ENCODE measurements at places on chromosomes 5 and 9.

DNA sequence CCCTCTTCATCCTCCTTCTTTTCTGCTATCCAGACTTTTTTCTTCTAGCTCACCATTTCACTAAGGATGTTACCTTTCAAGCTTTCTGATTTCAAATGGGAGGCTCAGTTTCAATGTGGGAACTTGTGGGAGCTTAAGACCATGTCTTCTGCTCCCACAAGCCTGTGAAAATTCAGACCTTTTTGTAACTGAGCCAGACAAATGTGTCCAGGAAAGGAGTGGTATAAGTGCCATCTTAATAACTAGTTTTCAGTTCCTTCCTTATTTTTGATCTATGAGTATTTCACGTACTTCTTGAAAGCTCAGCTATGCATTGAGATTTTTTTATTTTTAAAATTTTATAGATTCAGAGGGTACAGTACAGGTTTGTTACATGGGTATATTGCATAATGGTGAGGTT, 4.6 kb upstream of the ERCC6L2 start:
- no peak for DNase-seq

DNA sequence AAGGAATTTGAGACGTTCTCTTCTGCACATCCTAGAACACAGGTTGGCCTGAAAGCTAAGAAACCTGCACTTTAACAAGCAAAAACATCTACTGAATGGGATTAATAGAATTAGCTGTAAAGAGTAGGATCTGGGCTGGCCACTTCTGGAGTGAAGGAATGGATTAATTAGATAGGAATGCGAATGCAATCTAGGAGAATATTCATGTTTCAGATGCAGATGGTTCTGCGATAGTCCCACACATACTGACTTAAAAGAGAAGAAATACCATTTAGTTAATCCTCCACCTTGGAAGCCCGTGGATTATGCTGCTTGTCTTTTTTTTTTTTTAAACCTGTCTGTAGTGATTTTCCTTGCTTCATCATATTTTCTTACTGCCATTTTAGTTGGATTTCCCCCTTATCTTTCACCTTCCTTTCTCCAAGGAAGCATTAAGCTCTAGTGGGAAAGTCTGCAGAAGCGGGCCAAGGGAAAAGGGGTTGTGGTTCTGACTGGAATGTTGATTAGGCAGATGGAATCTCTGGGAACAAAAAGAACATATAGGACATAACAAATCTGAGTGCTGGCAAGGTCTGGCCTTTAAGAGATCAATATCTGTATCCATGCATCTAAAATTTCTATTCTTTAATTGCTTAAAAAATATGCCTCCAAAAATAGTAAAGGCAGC, 152.4 kb downstream of the ALDH1A1 start:
- DNase-seq, result no peak

DNA sequence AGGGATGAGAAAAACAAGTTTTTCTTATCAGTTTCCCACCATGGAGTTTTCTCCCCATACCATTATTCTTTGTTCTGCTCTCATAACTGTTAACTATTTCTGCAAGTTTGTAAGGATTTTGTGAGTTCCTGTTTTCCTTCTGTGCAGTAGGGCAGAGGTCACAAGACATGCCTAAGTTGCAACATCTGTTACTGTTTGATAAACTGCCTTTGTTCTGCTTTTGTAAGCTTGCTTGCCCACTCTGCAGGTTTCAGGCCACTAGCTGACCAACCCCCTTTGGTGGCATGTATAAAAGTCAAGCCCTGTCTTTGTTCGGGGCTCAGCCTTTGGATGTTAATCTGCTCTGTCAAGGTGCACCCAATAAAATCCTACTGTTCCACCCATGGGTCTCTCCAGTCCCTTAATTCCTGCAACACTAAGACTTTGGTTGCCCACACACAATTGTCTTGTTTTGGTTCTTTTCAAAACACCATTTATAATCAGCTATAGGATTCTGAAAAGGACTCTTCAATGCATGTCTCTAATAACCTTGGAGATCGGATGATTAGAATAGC, 545.4 kb downstream of the CDH9 start:
- DNase-seq, result no peak

GRCh38 chr5:153551537-153552079, 61.1 kb downstream of the GRIA1 start:
- DNase-seq, result no peak

DNA sequence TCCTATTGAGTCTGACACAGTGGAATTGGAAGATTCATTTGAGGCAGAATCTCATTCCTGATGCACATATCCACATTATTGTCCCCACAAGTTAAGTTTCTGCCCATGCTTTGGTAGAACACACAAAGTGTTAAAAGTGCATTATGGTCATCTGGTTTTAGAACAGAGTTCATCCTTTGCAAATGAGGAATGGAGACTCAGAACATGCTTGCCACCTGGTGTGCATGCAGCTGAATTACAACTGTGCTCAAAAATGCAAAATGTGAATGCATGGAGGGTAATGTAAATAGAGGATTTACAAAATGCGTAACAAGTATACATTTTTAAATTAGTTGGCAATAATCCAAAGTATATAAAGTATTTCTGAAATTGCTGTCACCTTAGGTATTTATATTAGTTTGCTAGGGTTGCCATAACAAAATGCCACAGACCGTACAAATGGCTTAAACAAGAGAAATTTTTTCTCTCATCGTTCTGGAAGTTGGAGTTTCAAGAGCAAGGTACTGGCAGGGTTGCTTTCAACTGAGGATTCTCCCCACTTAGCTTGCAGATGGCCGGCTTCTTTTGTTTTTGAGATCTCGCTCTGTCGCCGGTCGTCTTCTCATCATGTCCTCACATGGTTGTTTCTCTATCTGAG, 671.1 kb downstream of the TAF11L14 start:
- DNase-seq, result no peak

DNA sequence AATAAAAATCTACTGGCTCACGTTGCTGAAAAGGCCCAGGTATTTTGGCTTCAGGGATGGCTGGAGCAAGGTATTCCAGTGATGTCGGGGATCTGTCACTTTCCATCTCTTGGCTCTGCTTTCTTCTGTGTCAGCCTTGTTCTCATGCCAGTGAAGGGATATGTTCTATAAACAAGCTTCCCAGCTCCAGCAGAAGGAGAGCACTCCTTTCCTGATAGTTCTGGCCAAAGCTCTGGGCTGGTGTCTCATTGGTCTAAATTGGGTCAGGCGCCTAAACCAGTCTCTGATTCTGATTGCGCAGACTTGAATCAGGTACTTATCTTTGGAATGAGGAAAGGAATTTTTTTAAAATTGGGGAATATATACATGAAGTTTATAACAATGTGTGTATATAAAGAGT, 5.1 kb downstream of the SNX30 start:
- no peak for DNase-seq

DNA sequence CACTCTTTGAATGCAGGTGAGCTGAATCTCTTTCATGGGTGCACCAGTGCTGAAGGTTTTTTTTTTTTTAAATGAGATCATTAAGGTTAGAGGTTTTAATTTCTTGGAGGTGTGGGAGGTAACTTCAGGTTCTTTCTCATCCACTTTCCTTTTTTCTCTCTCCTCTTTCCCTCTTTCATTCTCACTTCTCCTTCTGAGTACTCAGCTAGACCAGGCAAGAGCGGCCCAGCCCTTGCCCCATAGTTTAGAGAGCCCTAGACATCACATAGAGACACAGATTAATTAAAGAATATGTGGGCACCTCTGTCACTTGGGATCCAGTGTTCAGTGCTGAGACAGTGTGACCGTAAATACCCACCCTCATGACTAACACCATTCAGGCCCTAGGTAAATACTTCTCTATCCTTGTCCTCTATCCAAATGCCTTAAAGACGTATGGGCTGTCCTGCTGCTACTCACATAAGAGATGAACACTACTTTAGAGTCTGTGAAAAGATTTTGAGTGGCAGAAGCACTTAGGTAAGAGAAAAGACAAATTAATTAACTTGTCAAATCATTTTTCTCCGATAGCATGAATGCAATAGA, 174.1 kb downstream of the TLE4 start:
- no peak for DNase-seq

- DNase-seq, result no peak
Observed at GRCh38 chr9:98193336-98193944, 1.0 kb upstream of the CORO2A start.

- DNase-seq, result no peak
Observed at GRCh38 chr5:126000507-126000906, 422.7 kb upstream of the GRAMD2B start.

GRCh38 chr5:152051499-152052454, 127.1 kb upstream of the GLRA1 start:
- DNase-seq, result no peak

DNA sequence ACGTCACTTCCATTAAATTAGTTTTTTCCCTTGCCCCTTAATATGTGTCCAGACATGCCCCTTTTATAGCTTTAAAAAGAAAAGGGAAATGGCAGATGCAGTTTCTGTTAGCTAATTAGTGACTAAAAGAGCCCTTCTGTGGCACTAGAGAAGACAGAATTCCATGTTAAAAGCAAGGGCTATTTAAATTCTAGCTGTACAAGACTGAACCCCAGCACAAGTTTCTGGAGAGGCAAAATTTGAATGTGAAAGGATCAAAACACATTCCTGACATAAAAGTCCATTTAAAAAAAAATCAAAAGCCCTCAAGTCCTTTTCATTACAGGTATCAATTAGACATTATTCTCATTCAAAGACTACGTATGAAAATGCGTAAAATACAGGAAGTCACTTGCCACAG, 78.7 kb downstream of the HAPLN1 start:
- DNase-seq, result no peak

- DNase-seq, result no peak
Observed at GRCh38 chr5:40746703-40747102, 9.1 kb downstream of the TTC33 start.

DNA sequence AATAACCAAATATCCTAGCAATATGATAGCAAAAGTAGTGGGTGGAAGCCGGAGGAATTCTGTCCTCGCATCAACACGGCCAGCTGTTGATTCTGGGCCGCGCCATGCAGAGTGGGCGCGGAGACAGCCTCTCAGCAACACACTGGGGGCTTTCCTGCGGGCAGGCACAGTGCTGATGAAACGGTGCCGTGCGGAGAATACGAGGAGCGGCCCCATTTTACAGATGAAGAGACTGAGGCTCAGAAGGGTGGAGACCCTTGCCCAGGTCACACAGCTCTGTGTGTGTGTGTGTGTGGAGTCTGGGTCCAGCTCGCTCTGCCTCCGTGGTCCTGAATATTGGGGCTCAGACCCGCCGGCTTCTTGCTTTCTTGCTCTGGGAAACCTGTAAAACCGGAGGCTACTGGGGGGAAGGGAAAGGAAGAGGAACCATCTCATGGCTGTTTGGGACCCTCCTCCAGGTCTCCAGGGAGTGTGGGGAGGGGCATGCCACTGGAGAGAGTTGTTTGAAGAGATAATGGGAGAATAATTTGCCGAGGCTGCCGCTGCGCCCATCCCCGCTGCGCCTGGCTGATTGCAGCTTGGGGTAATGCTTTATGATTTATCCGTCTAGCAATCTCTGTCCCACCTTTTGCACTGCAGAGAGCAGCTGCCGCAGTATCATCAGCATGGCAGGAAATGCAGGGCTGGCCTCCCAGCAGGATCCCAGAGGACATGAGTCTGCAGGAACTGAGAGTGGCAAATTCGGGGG, 36.6 kb downstream of the NCS1 start:
- no peak for DNase-seq

DNA sequence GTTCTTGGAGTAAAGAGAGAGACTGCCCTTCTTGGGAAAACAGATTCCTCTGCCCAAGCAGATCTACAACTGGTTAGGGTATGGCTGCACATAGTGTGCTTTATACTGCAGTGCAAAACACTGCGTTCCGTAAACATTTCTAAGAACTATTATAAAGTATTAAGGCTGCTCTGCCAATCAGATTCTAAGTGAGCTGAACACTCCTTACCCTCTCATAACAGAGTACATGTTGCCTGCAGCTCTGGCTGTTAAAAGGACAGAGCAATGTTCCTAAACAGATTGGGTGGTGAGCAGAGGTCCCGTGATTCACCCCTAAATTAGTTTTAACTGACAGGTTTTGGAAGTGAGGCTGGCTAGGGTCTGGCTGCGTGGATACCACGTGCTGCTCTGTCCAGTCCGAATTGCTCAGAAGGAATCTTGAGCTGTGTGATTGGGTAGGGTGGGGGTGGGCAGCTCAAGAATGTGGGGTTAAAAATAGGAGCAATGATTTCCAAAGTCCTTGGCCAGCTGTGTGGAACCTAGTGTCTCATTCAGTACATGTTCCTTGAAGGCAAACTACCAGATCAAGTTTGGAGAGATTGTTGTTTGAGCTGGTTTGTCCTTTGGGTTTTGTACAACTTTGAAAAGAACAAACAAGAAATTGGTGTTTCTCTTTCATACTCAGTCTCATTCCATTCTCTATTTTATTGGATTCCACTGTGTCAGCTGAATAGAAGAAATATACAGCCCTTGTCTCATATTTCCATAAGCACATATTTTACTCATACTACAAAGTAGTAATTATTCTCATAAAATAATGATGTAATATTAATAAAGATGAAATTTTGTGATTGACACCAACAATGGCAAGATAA, 497.6 kb upstream of the CD180 start:
- DNase-seq, result no peak

- no peak for DNase-seq
Observed at GRCh38 chr5:159786901-159787691, 129.2 kb upstream of the ADRA1B start.

DNA sequence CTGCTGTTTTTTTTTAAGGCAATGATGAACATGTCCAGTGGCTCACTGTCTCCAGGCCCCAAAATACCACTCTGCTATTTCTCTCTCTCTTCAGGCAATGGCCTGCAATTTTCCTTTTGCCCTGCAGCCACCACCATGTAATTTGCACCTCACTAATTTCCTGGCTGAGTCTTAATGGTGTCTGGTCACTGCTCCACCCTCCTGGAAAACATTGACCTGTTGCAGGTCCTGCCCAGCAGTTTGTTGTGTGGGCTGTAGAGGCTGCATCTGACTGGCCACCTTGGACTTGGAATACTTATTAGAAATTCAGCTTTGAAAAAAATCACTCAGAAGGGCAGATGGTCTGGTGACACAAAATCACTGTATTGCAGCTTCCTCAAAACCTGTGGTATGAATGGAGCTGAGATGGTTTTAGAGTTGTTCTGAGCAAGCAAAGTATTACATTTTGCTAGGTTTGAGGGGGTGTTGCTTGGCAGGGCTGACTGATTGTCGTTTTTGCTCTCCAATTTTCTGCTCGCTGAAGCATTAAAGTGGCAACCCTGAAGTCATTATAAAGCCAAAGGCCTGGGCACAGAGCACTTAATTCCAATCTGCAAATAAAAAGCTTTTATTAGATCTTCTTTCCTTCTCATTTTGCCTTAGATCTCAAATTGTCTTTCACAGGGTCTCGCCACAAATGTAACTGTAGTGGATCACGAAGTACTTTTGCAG, 134.8 kb downstream of the TMEM174 start:
- peak; percentile 83 for DNase-seq

DNA sequence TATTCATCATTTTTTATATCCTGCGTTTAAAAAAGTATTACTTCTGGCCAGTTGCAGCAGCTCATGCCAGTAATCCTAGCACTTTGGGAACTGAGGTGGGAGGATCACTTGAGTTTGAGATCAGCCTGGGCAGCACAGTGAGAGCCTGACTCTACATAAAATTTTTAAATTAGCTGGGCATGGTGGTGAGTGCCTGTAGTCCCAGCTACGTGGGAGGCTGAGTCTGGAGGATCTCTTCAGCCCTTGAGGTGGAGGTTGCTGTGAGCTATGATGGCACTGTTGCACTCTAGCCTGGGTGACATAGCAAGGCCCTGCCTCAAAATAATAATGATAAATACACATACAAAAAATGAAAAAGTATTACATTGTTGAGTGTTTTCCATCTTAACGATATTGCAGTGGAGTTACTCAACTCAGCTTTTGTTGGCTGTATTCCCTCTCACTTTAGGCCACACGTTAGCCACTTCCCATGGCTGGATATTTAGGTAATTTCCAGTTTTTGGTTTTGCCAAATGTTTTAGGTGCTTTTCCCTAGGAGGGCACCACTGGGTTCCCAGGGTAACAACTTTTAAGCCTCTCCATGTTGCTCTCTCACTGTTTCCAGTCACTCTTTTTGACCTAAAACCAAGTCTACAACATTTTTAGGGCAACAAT, 20.6 kb downstream of the SHB start:
- no peak for DNase-seq
